SW480 (cell line): ENCODE measurements at places on chromosomes 2 and 18.

GRCh38 chr2:173979751-173980351 is 14.7 kb upstream of the SP3 start:
- DNase-seq: no peak

DNA sequence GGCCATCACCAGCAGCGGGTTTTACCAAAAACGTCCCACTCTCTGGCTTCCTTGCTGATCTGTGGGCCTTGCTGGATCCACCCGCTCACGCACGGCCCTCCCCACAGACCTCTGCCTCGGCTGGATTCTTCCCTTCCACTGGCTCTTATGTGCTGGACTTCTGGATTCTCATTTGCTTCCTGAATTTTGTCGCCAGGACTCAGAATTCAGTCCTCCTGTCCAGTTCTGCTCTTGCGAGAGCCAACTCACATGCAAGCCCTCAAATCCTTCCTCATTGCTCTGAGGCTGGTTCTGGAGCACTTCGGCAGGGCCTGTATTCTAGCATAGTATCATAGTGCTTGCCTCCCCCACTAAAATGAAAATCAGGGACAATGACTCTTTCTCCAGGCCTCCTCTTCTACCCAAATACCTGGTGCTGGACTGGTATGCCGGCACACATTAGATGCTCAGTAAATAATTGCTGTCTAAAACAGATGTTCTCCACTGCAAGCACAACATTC is 115.5 kb downstream of the ATL2 start:
- DNase-seq: no peak

GRCh38 chr2:72770879-72771461 is 54.9 kb downstream of the EXOC6B start:
- DNase-seq: peak; percentile 75

DNA sequence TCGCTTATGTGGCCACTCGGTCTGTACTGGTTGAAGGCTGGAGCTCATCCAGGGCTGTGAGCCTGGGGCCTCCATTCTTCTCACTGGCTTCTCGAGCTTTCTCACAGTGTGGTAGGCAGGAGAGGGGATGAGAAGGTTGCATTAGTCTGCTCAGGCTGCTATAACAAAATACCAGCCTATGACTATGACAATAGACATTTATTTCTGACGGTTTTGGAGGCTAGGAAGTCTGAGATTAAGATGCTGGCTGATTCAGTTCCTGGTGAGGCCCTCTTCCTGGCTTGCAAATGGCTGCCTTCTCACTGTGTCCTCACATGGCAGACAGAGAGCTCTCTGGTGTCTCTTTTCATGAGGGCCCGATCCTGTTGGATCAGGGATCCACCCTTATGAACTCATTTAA is 6.2 kb upstream of the STK25 start:
- DNase-seq: no peak

GRCh38 chr2:220847589-220847988 is 724.5 kb downstream of the EPHA4 start:
- DNase-seq: peak; percentile 64

- no peak for DNase-seq
These were observed 85.8 kb downstream of the TCF4 start for GRCh38 chr18:55501982-55502710.

- no peak for DNase-seq
These were observed 160.8 kb downstream of the LPIN1 start for GRCh38 chr2:11907190-11907589.

DNA sequence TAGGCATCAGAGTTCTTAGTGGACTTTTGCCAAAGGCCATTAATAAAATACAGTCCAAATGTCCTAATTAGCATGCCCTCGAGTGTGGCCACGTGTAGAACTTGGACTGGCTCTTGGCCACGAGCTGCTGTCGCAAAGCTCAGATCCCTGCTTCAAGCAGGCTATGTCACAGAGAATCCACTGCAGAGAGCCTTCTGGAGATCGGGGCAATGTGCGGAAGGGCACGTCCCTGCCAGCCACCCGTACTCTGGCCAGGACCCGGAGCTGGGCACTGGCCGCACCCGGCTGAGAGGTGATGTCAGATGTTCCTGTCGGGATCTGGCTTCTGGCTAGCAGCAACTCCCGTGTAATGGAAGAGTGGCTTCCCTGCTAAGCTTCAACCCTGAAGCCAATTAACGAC is 432.7 kb upstream of the ID2 start:
- no peak for DNase-seq

DNA sequence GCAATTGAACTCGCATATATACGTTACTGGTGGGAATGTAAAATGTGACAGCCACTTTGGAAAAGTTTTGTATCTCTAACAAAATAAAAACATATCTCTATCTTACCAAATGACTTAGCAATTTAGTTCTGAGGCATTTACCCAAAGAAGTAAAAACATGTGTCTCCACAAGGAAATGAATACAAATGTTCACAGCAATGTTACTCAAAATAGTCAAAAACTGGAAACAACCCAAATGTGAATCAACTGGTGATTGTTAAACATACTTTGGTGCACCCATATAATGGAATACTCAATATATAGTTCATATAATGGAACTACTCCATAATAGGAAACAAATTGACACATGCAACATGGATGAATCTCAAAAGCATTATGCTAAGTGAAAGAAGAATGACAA is 70.4 kb upstream of the DNER start:
- DNase-seq: no peak

DNA sequence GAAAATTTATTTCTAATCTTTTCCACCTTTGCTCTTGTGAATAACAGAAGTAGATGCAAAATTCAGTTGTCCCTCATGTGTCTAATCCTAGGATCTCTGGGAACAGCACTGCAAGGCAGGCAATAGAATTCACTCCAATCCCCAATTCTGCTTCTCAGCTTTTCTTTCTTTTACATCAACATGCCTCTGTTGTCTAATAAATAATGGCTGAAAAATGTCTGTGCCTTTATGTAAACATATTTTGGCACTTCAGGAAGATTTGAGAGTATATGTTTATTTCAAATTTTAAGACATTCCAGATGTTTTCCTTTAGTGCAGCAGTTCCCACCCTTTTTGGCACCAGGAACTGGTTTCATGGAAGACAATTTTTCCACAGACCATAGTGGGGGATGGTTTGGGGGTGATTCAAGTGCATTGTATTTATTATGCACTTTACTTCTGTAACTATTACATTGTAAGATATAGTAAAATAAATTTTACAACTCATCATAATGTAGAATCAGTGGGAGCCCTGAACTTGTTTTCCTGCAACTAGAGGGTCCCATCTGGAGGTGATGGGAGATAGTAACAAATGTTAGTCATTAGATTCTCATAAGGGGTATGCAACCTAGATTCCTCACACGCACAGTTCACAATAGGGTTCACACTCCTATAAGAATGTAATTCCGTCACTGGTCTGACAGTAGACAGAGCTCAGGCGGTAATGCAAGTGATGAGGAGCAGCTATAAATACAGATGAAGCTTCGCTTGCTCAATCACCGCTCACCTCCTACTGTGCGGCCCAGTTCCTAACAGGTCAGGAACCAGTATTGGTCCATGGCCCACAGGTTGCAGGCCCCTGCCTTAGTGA is 590.3 kb upstream of the CNTNAP5 start:
- DNase-seq: no peak

GRCh38 chr2:47257946-47258348 is 102.8 kb upstream of the STPG4 start:
- no peak for DNase-seq
